Activated CD8-positive, alpha-beta memory T cell treated with anti-CD3 and anti-CD28 coated beads for 48 hours (primary cell): ENCODE measurements at places on chromosomes 1 and 21.

DNA sequence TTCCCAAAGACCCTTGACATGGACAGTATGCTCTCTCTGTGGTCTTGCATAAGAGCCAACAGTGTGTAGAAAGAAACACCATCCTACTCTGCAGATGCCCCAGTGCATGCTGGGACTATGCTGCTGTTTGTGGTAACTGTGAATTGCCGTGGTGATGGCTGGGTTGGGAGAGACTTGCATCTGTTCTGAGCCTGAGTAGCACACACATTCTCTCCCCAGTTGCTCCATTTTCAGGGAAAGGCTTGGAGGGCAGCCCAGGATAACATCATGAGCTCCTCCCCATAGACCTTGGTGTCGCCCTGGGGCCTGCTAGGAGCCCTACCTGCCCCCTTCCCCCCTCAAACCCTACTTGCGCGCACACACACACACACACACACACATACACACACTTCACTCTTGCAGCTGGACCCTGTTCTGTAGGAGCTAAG, 120.9 kb upstream of the IPO9 start:
- no peak for DNase-seq

GRCh38 chr1:164707868-164708331, 148.9 kb downstream of the PBX1 start:
- no peak for DNase-seq

- DNase-seq, result no peak
Observed at GRCh38 chr1:156247460-156248322, at the start of gene PAQR6. Gene PAQR6, minus strand, starts transcription at chr1:156248056. Its CDS starts 1,325 bp downstream, at chr1:156246731.

GRCh38 chr1:78229344-78229743, 183.6 kb downstream of the GIPC2 start:
- no peak for DNase-seq

GRCh38 chr21:37800456-37801061, 115.7 kb downstream of the KCNJ6 start:
- no peak for DNase-seq
